D721Med (cell line): ENCODE measurements at places on chromosomes 4 and X.

DNA sequence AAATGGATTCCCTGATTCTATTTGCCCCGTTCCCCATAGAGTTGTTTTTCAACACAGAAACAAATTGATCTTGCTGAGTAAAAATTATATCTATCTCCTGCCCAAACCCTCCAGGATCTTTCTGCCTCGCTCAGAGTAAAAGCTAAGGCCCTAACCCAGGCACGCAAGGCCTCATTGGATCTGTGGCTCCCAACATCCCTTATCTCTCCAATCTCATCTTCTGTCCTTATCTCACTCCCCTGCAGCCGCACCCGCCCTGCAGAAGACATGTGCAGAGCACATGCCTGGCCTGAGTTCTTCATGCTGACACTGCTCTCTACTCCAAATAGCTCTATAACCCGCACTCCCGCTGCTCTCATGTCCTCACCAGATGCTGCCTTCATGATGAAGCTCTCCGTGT lies 543.8 kb upstream of the ZFP42 start:
- no peak for DNase-seq

GRCh38 chrX:71619193-71619592 lies 882 bp upstream of the CXCR3 start:
- no peak for DNase-seq

- no peak for DNase-seq
Observed at GRCh38 chrX:110183314-110183713, 134.6 kb downstream of the AMMECR1 start.

DNA sequence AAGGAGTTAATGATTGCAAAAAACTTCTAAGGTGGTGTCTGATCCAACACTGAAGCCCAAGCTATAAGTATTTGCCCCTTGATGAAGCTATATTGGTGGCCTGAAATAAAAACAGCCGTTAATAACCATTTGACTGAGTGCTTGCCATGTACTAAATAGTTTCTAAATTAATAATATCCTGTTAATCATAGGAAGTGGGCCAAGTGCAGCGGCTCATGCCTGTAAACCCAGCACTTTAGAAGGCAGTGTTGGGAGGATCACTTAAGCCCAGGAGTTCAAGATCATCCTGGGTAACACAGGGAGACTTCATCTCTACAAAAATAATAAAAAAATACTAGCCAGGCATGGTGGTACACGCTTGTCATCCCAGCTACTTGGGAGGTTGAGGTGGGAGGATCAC lies 8.3 kb downstream of the NDP start:
- no peak for DNase-seq

GRCh38 chrX:150926791-150927190 lies 28.3 kb upstream of the CD99L2 start:
- no peak for DNase-seq

DNA sequence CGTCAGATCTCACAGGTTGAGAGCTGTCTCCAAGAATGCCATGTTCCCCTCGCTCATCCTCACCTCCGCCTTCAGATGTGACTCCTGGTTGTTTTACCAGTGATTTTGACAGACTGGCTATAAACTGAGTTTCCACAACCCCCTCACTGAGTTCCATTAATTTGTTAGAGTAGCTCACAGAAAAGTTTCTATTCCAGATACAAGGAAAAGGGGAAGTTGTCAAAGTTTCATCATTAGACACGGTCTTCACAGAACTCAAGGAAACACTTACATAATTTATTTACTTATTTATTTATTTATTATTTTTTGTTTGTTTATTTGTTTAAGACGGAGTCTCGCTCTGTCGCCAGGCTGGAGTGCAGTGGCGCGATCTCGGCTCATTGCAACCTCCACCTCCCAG lies 55.7 kb upstream of the IQSEC2 start:
- DNase-seq: no peak

DNA sequence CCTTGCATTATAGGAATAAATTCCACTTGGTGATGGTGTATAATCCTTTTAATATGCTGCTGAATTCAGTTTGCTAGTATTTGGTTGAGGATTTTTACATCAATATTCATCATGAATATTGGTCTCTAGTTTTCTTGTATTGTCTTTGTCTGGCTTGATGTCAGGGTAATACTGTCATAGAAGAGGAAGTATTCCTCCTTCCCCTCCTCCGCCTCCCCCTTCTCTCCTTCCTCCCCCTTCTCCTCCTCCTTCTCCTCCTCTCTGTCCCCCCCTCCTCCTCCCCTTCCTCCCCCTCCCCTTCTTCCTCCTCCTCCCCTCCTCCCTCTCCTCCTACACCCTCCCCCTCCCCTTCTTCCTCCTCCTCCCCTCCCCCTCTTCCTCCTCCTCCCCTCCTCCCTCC lies 65.8 kb downstream of the RGS12 start:
- DNase-seq: no peak

DNA sequence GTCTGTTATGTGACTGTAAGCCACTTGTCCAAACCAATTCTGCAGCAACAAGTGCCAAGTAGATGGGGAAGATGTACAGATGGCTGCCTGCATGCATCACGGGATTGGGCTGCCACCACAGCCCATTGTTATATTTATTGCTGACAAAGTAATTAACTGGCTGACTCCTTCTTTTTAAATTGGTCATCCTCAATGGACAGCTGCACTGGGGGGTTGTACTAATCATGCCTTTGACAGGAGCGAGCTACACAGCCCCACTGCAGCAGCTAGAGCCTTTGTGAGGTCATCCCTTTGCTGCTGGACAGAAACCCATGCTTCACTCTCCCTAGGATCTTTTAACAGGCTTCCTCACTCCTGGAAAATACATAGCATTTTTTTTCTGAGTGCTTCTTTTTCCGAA lies 146.7 kb upstream of the CXXC4 start:
- no peak for DNase-seq

GRCh38 chr4:68324519-68325262 lies 25.2 kb downstream of the YTHDC1 start:
- no peak for DNase-seq
